ENCODE measurements at places on chromosomes 3 and 15. TPM values are rescaled to one million over a fixed set of nuclear protein-coding genes. Genes with fewer than 3 reads are reported as not detected.

DNA sequence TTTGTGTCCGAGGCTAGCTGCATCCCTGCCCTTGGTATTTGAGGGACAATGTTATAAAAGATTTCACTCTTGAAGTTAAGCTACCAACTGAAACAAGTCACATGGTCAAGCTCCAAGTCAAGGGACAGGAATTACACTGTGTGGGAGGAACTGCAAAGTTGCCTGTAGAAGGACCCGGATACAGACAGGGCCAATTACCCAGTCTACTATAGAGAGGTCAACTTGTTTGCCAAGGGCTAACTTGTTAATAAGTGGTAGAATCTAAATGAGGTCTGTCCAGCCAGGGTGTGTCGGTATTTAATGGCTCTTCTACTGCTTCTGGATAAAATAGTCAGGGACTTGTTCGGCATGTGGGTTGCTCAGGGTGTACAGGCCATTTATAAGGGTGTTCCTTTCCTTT lies 55.7 kb downstream of the PTPRG start:
- no peak for DNase-seq

- no peak for DNase-seq
Observed at GRCh38 chr15:60130398-60130797, 126.3 kb downstream of the FOXB1 start.

- no peak for DNase-seq
Observed at GRCh38 chr3:145812391-145812790, 348.6 kb downstream of the PLOD2 start.

DNA sequence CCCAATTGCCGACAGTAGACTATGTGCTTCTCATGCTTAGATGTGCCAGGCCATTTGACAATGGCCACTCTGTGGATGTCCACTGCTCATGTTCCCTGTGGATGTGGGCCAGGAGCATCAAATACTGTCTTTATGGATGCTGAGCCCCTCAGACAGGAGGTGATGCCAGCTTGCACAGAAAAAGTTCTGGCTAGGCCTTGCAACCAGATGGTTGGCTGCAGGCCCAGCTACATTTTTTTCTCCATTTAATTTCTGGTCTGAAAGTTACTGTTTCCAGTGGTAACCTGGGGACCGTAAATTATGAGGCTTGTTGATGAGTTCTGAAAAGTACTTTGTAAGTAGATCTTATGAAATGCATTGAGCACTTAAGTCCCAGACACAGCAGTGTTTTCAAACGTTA lies 228.5 kb downstream of the CHL1 start:
- DNase-seq, result no peak

DNA sequence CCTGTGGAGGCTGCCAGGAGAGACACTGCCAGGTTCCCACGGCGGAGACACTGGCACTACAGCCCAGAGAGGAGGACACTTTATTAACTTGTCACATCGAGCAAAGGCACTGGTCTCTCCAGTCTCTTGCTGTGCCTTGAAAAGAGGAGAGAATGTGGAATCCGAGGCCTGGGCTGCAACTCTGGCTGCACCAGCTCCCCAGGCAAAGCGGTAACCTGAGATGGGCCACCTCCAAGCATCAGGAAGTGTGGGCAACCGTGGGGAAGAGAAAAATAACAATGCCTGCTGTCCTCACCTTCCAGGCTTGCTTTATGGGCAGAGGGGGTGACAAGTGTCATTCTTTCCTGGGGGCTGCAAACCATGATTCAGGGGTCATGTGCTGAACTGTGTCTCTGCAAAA lies 91.6 kb upstream of the RGMA start:
- no peak for DNase-seq

DNA sequence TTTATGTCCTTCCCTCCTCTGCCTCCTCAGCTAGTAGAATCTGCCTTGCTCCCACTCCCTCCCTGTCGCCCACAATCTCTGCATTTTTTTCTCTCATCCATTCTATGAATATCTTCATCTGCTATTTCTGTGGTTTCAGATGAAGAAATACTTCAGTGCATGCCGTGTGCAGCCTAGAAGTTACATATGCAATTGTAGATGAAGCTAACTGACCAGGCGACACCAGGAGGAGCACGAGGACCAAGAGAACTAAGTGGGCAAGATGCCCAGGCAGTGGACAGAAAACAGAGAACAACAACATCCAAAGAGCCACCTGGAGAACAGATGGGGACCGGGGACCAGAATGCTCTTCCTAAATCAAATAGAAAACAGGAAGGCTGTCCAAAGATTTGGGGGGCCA lies 121.4 kb upstream of the ATP11B start:
- no peak for DNase-seq

DNA sequence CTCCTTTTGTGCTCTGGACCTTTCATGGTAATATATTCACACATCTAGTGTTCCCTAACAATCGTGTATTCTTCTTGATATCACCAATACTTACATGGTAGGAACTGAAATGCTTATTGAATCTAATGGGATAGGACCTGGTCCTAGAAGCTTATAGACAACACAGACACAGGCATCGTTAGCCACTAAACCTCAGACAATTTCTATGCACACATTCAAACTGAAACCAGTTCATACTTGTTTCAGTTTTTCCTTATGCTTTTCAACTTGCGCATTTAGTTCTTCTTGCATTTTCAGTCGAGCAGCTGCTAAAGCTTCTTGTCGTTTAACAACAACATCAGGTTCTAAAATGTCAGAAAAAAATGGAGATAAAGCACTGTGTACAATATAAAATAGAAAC lies 2.3 kb downstream of the SELENOS start:
- no peak for DNase-seq

DNA sequence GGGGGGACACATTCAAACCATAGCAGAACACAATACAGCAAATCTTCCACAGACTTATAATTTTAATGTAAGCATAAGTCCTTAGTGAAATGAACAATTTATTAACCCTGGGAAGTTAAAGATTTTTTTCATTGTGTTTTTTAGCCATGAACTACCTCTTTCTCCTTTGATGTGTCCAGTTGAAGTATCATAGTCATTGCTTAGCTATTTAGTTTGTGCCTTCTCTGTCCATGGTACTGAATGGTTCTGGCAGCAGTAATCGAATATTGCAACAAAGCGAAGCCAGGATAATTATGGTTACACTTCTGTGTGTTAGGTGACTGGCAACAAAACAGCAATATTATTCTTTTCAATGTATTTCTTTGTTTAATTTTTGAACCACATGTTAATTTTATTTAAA lies 403.0 kb upstream of the ONECUT1 start:
- DNase-seq, result no peak

GRCh38 chr3:110938629-110939028 lies 133.0 kb upstream of the NECTIN3 start:
- DNase-seq, result no peak

DNA sequence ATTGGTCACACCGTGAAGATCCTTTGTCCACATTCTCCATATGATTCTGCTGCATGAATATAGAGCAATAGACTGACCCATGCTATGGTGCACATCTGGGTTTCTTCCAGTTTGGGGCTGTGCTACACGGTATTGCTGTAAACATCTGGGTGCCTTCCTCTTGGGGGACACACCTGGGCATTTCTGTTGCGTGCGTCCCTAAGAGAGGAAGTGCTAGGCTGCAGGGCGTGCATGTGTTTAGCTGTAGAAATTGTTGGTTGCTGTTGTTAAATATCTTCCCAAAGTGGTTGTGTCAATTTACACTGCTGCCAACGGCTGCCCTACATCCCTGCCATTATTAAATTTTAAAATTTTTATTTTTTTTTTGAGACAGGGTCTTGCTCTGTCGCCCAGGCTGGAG lies 52.4 kb downstream of the NUP210 start:
- DNase-seq, result no peak

- no peak for DNase-seq
Observed at GRCh38 chr15:33344111-33344510, 33.3 kb downstream of the RYR3 start.

GRCh38 chr3:22156868-22157267 lies 405.9 kb upstream of the ZNF385D start:
- no peak for DNase-seq

- DNase-seq, result no peak
Observed at GRCh38 chr15:85639752-85640381, 154.9 kb downstream of the KLHL25 start.

Gene KBTBD13
- 2.6 TPM for total RNA-seq

Gene ZBBX
- total RNA-seq, result not detected

Gene CLDN16
- total RNA-seq, result 0.08 TPM

Gene TGM4
- not detected for total RNA-seq

Gene SH2D7
- not detected for total RNA-seq
